ENCODE measurements at places on chromosomes 5 and 9.

GRCh38 chr5:55108661-55109060 lies 6.2 kb downstream of the GZMA start:
- DNase-seq = no peak

- DNase-seq = no peak
These were observed 16.9 kb downstream of the RABL6 start for GRCh38 chr9:136824496-136825225.

- DNase-seq = no peak
These were observed 73.4 kb downstream of the FBXO38 start for GRCh38 chr5:148457183-148457620.

- no peak for DNase-seq
These were observed 95.0 kb downstream of the MUSK start for GRCh38 chr9:110763568-110763967.

DNA sequence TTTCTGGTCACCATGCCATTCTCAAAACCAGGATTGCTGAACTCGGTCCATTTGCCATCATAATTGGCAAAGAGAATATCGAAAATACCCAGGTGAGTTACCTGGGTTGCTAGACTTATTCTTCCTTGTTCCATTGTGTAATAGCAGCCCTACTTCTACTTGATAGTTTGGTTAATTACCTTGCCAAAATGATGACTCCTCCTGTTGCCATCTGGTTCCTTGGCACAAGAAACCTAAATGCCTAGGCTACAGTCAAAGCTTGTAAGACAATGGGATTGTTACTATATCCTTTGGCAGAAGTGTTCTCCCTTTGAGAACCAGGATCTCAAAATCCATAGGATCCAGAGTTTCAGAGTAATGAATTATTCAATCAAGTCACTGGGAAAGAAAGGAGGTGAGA lies 373.2 kb upstream of the ACTBL2 start:
- DNase-seq = no peak

GRCh38 chr5:37938076-37938852 lies 98.4 kb upstream of the GDNF start:
- no peak for DNase-seq

- no peak for DNase-seq
These were observed 254.2 kb upstream of the GRIA1 start for GRCh38 chr5:153236319-153236718.

DNA sequence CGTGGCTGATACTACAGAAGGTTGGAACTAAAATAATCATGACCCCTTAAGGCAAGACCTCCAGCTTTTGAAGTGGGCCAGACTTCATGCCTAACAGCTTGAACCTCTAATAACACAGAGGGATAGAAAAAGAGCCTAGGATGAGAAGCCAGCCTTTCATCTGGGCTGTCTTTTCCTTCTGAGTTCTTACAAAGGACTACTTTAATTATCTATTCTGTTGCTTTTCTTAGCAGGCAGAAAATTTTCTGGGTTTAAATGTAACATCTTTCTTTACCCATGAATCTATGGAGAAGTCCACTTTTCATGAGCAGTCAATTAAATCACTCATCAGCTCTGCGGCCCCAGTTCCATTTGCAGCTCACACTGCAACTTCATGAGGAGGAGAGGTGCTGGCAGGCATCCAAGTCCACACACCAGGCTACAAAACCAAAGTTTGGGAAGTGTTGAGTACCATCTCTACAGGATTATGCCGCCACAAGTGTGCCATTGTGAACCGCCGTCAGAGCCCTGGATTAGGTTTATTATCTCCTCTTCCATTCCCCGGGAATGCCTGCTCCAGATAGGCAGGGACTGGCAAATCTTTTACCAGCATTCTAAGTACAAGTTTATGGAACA lies 192.0 kb downstream of the TLE4 start:
- no peak for DNase-seq

DNA sequence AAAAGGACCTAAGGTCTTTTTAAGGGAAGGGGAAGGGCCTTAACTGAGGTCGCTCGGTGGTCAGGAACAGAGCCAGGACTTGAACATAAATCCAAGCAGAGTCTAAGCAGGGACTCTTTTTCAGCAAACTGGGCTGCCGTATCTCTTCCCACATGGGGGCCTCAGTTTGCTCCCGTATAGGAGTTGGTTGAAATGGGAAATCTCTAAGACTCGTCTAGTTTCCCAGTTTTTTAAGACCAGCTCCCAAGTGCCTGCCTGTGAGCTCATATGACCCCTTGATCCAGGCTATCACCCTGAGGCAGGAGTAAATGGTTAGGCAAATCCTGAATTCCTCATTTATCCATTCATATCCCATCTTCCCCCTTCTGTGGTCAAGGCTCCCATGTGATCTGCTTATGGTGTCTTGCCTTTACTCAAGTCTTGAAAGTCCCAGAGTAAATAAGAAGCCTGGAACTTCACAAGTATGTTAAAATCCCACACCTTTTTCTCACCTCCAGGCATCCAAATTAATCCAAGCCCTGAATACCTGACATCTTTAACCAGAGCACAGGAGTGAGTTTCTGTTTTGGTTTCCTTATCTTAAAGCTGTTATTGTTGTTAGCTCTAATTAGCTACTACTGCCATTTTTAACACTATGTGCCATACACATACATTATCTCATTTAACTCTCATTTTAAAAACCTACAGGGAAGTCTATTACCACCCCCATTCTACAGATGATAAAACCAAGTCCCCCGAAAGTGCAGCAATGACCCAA lies 3.0 kb downstream of the ARSI start:
- DNase-seq = no peak

GRCh38 chr9:85077944-85078343 lies 408.4 kb downstream of the NTRK2 start:
- no peak for DNase-seq

DNA sequence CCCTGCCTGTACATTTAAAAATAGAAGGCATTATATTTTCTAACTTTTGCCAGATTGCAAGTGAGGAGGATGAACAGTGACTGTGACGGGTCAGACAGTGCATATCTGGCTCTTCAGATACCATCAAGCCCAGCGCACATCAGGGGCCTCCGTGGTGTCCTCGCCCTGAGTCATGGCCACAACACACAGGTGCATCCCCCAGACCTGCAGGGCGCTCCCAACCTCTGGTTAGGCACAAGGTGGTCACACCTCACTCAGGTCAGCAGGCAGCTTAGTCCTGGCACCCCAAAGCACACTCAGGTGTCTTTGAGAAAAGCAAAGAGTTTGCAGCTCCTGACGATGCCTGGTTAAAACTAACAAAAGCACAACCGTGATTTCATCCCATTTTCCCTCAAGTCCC lies 28.6 kb downstream of the IRX2 start:
- DNase-seq = no peak

GRCh38 chr9:124254261-124254682 lies 3.5 kb upstream of the NEK6 start:
- DNase-seq = no peak

- DNase-seq = no peak
These were observed 680.0 kb downstream of the TAF11L14 start for GRCh38 chr5:18314192-18314778.

- DNase-seq = peak; percentile 61
These were observed 24.6 kb downstream of the NDUFA8 start for GRCh38 chr9:122134822-122135528.

- no peak for DNase-seq
These were observed 124.2 kb upstream of the TRPM3 start for GRCh38 chr9:71245651-71246050.

- no peak for DNase-seq
These were observed 449.5 kb upstream of the TRPC7 start for GRCh38 chr5:136814619-136815378.

GRCh38 chr5:1319436-1320256 lies 24.8 kb upstream of the TERT start:
- peak; percentile 80 for DNase-seq

GRCh38 chr5:151664694-151665585 lies 21.8 kb downstream of the SPARC start:
- DNase-seq = no peak

GRCh38 chr5:126106029-126106428 lies 317.2 kb upstream of the GRAMD2B start:
- DNase-seq = no peak

DNA sequence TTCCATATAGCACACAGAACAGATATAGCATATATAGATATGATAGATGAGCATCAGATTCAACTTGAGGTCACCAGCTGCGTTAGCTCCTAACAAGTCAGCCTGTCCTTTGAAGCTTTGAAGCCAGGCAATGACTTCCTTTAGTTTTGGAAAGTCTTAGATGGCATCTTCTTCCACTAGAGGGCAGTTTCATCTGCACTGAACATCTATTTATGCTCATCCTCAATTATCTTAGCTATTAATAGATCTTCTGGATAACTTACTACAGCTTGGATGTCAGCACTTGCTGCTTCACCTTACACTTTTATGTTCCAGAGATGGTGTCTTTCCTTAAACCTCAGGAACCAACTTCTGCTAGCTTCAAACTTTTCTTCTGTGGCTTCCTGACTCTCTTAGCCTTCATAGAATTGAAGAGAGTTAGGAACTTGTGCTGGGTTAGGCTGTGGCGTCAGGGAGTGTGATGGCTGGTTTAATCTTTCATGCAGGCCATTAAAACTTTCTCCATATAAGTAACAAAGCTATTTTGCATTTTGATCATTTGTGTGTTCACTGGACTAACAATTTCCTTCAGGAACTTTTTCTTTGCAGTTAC lies 1401.4 kb downstream of the EFNA5 start:
- no peak for DNase-seq

DNA sequence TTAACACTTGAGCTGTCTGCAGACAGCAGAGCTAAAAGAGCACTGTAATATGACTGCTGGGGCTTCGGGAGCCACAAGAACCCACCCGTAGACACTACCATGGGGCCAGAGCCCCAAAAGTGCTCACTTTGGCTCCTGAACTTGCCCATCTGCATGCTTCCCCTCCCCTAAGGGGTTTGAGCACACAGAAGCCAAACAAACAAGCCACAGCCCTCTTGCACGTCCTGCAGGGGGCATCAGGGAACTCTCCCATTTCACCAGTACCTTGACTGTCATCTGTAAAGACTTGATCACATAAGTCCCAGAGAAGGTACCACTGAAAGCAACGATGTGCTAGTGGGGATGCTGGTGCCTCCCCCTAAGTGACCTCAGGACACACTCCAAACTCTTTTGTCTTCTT lies 681.8 kb downstream of the SEMA5A start:
- no peak for DNase-seq

DNA sequence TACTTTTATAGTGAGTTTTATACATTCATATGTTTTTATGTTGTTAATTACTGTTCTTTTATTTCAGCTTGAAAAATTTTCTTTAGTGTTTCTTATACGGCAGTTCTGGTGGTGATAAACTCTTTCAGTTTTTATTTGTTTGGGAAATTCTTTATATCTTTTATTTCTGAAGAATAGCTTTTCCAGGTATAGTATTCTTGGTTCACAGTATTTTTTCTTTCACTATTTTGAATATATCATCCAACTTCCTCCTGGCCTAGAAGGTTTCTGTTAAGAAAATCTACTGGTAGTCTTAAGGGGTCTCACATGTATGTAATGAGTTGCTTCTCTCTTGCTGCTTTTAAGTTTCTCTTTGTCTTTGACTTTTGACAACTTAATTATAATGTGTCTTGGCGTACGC lies 79.4 kb downstream of the NXNL2 start:
- no peak for DNase-seq

DNA sequence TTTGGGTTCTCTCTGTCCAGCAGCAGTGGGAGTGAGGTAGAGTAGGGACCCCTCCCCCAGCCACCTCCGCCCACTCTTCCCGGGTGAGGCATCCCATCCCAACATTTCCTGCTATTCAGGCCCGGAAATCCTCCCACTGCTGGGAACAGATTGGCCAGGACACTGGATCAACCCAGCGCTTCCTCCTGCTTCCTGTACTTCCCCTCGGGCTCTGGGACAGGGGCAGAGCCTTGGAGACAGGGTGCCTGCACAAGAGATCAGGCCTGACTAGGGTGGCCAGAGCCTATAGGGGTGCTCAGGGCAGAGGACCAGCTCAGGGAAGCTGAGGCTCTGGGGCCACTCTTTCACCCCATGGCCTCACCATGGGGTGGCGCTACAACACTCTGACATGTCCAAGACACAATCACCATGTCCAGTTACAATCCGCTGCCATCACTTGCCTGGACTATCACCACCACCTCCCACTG lies 14.5 kb downstream of the SH2D3C start:
- DNase-seq = no peak

- DNase-seq = no peak
These were observed 61.4 kb downstream of the RANBP6 start for GRCh38 chr9:5953743-5954707.

DNA sequence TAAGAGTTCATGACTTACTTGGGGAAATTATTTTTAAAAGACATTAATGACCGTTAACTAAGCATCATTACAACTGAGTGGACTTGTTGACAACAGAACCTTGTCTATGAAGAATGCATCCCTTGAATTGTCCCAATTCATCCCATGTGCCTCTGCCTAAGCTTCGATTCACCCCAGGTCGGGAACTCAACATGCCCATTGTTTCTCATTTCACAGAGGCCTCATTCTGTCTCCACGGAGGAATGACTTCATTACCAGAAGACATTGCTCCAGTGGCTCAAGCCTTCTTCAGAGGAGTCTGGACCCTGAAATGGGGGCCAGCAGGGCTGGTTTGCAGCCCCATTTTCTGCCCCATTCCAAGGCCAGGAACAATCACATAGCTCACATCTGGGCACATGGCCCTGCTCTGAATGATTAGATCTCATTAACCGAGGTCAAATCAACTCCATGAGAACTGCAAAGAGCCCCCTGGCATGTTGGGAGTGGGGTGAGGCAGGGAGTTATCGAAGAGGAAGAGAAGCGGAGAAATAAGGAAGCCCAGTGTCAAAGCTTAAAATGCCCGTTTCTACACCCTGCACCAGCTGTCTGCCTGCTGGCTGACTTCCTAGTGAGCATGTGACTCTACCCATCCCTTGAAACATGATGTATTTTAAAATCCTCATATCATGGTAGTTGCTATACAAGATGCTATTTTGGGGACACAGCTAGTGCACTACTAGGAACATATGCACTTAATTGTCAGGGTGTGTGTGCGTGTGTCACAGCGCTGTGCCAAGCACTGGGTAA lies 137.3 kb downstream of the LHFPL2 start:
- DNase-seq = no peak

GRCh38 chr9:137302118-137302448 lies at the start of gene NRARP:
NRARP (minus strand) TSS chr9:137302271; CDS start chr9:137301928, 343 bp downstream.
- peak; percentile 83 for DNase-seq

Data from lower leg skin (tissue), 4 donors.